ENCODE measurements at places on chromosomes 5 and 9.

DNA sequence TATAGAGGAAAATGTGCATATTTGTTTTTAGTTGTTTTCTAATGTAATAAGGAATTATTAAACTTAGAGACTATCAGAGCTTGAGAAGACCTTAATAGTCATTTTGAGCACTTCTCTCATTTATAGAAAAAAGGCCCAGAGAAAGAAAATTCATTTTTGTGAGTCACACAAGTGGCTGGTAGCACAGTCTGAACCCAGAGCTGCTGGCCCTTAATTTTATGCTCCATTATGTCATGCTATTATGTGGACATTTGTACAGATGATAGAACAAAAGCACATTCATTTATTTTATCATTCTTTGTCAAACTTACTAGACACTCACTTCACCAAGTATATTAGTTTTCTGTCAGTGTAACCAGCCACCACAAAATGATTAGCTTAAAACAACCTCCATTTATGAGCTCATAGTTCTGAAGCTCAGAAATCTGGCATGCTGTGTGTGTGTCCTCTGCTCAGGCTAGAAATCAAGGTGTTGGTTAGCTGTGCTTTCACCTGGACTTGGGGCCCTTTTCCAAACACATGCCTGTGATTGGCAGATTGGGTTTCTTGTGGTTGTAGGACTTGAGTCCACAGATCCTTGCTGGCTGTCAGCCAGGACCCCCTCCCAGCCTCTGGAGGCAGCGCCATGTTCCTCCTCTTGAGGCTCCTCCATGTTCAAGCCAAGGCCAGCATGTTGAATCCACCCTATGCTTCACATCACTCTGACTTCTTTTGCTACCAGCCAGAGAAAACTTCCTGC lies 188.9 kb downstream of the ARHGAP26 start:
- DNase-seq: no peak

DNA sequence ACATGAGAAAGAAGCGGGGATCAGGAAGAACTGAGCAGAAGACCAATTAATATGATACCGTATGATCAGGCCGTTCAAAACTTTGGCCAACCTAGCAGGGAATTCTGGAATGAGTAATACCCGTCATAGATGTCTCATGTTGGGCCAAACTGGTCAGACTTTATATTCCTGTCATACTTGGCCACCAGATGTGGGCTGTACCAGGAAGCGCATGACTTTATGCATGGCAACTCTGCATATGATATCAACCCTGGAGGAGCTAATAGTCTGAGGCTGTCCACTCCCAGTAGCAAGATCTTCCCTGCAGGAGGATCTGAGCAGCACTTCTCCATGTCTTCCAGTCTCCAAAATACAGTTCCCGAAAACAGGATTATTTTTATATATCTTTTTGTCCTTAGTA lies 68.5 kb upstream of the NAA35 start:
- DNase-seq: no peak

- no peak for DNase-seq
These were observed 4.0 kb downstream of the TOR4A start for GRCh38 chr9:137281345-137282116.

DNA sequence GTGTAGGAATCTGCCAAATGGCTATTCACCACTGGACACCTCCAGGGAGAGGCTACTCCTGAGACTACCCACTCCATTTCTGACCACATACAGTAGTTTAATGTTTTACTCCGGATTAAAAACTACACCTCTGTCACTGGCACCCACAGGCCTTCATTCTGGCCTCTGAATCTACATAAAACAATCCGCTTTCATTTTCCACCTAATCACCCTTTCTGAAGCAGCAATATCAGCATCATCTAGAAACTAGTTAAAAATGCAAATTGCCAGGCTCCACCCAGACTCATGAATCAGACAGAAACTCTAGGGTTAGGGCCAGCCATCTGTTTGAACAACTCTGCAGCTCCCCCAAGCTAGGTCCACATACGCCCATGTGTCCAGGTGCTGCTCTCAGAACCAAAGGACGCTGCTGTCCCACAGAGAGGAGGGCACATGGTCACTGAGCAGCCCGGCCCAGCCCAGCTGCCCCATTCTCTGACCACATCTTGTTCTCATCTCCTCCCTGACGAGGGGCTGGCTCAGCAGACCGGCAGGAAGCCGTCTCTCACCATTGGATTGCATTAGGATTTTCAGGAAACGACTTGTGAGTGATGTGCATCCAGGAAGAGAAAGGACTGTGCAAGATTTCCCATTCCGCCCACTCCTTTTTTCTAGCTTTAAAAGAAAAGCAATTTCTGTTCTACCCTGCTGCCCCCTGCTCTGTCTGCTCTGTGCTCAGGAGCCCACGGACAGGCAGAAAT lies 34.7 kb downstream of the ADAM19 start:
- DNase-seq: no peak

- no peak for DNase-seq
These were observed 110.2 kb upstream of the PCA3 start for GRCh38 chr9:76654051-76654461.

- no peak for DNase-seq
These were observed 4.8 kb downstream of the CCL19 start for GRCh38 chr9:34686231-34686630.

DNA sequence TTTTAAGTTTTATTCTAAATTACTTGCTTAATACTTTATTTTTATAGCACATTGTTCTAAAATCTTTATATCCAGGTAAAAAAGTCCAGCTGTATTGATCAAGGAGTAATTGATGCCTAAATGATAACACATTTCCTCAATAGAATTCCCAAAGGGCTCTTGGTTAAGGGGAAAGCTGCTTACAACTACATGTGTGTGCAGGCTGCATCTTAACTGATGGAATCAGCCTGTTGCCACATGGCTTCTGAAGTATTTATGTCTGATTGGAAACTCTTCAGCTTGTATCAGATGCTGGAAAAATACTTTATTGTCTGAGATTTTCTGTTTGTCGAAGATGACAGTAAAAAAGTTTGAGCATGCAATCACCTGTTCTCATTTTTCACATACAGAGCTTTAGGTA lies 182.6 kb downstream of the FBXL7 start:
- no peak for DNase-seq

DNA sequence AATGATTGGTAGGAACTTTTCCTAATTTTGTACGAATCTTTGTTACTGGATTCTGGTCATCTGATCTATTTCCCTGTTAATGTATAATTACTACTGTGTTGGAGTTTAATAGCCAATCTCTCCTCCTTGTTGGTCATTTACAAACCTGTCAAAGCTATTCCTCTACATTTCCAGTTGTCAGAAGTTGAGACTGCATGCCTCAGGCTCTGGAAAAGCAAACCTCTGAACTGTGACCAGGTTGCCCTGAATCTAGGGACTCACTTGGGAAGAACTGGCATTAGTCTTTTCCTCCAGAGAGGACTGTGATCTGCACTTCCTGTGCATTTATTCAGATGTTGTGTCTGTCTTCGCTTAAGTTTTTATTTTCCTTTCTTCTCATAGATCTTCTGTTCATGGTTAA lies 16.1 kb downstream of the PDLIM4 start:
- DNase-seq: no peak

DNA sequence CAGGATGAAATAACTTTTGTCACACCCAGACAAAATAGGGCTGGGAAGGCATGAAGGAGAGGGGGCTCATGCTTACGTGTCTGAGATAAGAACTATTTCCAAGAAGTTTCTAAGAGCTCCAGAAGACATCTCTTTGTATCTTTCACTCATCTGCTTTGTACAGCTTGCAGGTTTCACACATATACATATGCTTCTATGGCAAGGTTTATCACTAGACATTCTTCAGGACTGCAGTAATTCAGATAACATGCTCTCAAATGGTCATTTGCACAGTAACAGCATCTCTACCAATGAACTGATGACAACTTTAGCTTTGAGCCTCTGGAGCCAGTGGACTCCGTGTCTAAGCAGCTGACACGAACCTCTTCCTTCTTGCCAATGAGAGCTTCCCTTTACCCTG lies 3.2 kb downstream of the OR1J1 start:
- no peak for DNase-seq

DNA sequence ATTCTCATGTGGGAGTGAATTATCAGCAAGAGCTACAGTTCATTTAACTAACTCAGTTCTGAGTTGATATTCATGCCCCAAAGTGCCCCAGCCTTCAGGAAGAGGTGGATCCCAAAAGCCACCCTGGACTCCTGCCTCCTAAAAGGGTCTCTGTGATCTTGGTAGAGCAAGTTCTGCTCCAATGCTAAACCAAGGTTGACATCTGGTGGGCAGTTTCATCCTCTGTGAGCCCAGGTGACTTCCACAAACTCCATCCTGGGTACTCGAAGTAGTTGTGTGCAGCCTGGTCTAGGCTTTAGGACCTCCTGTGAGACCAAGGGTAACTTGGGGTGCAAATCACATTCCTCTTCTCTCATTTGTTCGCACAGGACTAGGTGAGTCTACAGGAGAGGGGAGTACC lies 816.8 kb downstream of the MTRR start:
- DNase-seq: no peak

DNA sequence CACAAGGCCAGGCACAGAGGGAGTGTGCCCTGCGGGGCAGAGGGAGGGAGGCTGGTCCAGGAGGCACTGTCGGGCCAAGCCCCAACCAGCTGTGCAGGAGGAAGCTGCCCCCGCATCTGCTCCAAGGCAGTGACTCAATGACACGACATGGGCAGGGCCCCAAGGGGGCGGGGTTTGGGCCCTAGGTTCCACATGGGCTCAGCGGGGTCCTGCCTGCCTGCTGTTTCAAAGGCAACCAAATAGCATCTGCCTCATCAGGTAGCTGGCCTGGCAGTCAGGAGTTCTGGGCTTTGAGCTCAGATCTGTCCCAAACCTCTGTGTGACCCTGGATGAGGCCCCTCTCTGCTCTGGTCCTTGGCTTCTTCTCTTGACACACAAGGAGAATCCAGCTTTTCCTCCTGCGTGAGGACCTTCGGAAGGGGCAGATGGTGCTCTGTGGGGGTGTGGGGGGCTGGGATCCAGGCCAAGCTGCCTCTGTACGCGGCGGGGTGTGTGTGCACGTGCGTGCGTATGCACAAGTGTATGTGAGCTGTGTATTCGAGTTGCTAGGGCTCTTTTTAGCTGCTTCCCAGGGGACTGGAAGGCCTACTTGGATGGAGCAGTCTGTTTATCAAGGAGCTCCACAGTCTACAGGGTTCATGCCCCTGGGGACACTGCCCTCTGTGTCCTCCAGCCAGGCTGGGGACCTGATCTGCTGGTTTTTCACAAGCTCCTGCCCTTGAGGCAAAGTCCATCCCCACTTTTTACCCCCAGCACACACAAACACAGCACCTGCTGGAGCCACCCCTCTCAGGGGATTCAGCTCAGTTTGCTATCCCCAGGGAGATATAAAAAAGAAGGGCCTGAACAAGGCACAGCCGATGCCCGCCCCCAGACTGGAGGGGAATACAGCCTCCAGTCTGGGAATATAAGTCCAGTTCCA lies 138.9 kb downstream of the RGS3 start:
- peak; percentile 42 for DNase-seq

DNA sequence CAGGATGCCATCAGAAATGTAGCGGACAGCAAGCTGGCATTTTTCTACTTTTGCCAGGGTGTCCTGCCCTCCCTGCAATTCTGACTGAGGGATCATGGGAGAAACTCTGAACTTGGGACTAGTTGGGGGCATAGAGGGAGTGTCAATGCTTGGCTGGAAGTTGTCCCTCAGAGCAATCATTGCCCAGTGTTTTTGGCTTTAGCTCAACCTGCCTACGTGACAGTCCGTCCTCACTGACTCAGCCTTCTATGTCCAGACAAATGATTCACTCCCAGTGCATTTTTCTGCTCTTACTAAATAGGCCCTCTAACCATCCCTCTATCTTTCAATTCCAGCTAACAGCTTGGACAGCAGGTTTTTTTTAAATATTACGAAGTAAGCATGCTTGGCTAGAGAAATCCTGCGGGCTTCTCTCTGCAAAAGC lies 627.4 kb downstream of the TLR4 start:
- no peak for DNase-seq

DNA sequence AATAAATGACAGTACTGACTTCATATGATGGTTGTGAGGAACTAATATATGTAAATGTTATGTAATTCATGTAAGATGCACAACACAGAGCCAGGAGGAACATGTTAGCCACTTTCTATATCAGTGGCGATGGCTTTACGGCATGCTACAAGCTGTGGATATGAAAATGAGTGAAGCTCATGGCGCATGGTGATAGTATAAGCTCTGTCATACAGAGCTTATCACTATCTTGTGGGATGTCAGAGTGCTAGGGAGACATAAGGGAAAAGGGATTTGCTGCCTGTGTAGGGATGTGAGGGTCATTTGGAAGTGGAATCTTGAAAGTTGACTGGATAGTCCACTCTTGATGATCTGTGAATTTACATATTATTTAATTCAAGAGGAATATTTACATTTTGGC lies 13.6 kb downstream of the CPEB4 start:
- no peak for DNase-seq

GRCh38 chr5:134813407-134813806 lies 32.4 kb upstream of the C5orf24 start:
- DNase-seq: no peak

DNA sequence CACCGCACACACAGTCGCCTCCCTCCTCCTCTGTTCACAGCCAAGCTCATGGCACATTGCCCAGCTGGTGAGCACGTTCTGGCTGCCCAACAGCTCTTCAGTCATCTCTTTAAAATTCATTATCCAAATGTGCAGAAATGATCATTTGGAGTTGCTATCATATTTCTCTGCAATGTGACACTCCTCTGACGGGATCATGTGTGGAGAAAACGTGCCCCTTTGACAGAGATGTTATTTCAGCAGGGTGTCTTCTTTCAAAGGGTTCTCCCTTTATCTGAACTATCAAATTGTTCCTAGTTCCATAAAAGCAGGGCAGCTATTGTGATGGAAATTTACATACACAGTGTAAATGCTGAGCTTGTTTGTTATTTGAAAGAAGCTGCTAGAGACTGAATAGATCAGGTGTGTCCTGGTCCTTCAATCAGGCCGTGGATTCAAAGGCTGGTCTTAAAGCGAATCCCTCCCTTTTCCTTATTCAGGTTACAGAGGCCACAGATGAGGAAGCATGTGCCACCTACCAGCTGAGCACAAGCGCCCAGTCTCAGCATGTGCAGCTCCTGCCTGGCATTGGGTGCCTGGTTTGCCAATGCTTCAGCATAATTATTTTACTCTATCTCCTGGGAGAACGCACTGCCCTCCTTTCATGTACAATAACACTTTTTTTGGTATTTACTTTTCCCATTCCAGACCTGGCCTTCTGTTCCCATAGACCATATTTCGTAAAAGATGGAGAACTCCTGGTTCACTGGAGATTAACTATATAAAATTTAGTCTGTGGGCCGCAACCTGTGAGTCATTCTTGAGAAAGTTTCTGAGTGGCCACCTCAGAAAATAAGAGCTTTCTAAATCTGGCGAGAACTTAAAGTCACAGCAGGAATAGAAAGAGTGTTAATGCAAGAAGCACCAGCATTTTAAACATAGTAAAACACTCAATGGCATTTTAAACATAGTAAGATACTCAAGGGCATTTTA lies 433.7 kb downstream of the ENC1 start:
- DNase-seq: peak; percentile 60

GRCh38 chr5:83562791-83563557 lies 91.4 kb downstream of the VCAN start:
- DNase-seq: no peak

DNA sequence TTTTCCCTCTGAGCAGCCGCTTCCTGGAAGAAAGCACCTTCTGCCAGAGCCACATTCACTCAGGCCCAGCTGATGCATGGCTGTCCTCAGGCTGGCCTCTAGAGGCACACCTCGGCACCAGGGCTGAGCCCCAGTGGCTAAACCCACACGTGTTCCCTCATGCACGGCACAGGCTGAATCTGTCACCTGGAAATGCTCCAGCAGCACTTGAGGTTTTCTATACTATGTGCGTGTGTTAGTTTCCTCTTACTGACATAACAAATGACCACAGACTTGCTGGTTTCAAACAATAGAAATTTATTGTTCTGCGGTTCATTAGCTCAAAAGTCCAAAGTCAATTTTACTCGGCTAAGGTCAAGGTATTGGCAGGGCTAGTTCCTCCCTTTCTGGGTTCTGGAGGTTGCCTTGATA lies 141.4 kb downstream of the LRRC70 start:
- peak; percentile 8 for DNase-seq

Measured in DMS79 (cell line).